ENCODE measurements at places on chromosomes 5 and 9.

DNA sequence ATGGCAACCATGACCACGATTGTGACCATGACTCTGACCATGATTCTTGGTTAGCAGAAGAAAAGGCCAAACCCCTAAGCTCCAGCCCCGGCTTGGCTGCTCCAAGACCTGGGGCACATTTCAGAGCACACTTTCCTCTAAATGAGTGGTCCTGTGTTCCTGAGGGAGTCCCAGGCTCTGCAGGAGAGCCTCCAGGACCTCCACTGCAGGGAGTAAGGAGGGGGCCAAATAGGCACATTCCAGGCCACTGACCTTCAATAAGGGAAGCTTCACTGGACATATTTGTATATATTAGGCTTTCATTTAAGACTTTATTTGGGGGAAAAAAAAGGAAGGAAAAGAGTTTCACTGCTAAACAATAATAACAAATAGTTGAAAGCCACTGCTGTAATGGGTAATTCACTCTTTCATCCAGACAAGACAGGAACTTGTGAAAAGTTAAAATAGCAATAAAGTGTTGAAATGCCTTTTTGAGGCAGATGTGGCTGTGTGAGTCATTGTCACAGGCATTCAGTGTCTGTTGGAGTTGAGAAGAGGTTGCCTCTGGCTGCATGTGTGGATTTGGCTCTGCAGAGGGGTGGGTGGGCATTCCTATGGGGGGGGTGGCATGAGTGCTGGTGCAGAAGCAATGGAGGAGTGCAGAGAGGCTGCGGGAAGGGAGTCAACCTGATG is 63.9 kb upstream of the TGFBR1 start:
- DNase-seq = peak; percentile 70

DNA sequence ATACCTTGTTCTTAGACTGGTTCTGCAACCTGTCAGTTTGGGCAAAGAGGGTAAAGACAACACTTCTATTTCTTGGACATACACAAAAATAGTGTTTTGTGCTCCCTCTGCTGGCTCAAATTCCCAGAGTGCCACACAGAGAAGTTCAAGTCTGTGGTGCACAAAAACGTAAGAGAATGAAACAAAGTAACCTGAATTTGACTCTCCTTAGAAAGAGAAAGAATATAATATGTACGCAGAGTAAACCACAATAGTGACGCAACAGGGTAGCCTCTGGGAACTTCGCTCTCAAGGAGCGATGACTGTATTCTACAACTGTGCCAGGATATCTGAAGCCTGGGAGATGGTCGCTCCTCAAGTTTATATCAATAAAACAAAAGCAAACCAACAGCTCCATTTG is 18.5 kb downstream of the DDX31 start:
- no peak for DNase-seq

DNA sequence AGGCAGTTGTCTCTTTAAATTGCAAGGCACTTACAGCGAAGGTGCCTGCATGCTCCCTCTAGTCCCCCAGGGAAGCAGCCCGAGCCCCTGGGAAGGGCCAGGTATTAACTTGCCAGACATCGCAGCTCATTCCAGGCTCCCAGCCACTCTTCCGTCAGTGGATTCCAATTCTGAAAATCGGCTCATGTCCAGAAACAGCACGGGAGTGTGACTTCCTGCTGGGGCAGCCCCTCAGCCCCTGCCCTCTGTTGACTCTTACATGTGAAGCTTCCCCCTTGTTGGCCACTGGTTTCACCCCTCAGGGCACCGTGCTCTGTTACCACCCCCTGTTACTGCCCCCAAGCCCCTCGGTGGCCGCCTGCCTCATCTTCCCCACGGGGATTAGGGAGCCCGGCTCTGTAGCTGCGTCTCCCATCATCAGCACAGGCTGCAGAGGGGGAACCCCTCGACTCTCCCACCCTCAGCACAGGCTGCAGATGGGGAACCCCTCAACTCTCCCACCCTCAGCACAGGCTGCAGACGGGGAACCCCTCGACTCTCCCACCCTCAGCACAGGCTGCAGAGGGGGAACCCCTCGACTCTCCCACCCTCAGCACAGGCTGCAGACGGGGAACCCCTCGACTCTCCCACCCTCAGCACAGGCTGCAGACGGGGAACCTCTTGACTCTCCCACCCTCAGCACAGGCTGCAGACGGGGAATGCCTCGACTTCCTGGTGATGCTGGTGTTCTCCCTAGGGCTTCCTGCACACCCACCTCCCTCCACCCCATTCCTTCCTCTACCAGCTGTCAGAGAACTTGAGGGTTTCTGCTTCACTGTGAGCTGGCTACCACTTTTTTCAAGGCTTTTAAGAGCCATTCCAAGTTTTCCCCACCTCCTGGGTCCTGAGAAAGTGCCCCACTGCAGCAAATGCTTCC is 11.1 kb upstream of the CACNA1B start:
- DNase-seq = no peak

DNA sequence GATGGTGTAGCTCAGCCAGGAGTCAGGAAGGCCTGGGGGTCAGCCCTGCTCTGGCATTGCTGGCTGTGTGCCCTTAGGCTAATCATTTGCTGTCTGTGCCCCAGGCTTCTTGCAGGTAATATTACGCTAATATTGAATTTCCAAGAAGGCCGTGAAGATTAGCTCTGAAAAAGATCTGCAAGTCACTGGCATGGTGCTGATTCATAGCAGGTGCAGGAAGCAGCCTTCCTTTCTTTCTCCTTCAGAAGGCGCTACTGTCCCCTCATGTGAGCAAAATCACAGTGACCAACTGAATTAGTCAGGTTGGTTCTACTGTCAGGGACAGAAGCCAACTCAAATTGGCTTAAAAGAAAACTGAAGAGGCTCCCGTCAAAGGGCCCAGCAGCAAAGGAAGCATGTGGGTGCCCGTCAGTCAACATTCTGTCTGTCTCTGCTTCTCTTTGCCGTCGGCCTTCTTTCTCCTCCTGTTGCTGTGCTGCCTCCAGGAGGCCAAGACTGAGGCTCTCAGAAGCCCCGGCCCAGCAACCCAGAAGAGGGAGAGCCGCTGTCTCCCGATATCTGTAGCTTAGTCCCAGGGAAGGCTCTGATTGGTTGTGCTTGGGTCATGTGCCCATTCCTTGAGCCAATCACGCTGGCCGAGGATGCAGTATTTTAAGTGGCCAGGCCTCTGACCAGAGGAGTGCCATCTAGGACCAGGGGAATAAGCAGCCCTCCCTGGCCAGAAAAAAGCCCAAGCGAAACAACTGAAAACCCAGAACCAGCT is 67.8 kb upstream of the NEURL1B start:
- no peak for DNase-seq

DNA sequence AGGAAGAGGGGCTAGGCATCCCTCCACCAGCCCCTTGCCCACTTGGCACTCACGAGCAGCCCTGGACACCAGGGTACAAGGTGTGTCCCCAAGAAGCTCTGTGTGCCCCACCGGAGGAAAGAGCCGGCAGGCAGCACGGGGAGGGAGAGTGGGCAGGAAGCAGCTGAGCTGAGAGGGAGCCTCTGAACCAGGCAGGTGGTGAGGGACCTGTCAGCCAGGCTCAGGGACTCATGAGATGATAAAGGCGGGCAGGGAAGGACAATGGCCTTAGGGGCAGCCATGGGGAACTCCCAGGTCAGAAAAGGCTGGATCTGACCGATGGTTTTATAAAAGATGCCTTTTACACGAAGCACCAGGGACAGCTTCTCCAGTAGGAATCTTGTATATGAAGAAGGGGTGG is 112.0 kb downstream of the VAV2 start:
- no peak for DNase-seq

DNA sequence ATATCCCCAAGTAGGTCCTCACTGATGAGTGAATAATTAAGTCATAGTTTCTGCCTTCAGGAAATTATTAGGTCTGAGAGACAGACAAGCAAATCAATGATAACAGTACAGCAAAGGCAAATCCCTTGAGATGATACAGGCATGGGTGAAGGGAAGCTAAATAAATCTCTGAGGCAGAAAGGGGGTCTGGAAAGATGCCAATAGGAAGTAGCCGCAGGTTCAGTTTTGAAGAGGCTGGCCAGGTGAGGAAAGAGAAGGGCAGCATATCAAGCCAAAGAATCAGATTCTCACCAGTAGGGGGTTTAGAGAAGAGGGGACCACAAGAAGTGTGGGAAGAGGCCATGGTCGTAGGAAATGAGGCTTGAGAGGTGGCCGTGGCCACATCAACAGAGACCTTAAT is 85.8 kb downstream of the KIAA1958 start:
- DNase-seq = no peak

DNA sequence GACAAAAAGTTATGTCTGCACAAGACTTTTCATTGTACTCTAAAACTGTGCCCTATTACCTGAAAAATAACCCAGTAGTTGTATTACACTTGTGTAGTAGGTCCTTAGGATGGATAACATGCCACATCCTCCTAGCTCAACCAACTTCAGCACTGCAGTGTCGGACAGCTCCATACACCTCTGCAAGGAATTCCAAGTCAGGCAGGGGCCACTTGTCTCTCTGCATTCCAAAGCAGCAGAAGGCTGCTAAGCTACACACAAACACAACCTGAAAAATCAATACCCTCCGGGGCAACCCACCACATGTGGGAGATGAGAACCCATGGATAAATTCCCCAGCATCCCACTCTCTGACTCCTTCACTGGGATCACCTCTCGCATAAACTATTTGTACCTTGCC is 50.2 kb downstream of the MED10 start:
- DNase-seq = no peak

GRCh38 chr5:88401686-88402085 is 133.0 kb upstream of the TMEM161B start:
- DNase-seq = peak; percentile 38

DNA sequence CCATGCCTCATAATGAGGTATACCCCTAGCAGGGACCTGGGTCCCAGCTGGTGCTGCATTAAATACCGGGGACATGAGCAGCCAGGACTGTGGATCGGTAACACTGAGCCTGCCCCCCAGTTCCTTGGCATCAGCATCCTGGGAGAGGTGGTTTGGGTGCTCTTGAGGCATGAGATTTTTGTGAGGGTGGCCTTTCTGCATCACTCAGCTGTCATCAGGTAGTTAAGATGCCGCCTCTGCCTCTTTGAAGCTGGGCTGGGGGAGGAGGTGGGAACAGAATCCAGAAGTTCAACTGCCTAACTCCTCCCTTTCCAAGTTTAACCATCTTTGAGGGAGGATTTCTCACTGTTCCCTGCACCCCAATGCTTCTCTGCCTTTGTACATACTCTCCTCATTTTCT is 112.7 kb downstream of the PDZD2 start:
- no peak for DNase-seq

- DNase-seq = no peak
These were observed 563.9 kb downstream of the HTR1A start for GRCh38 chr5:63398346-63398745.

DNA sequence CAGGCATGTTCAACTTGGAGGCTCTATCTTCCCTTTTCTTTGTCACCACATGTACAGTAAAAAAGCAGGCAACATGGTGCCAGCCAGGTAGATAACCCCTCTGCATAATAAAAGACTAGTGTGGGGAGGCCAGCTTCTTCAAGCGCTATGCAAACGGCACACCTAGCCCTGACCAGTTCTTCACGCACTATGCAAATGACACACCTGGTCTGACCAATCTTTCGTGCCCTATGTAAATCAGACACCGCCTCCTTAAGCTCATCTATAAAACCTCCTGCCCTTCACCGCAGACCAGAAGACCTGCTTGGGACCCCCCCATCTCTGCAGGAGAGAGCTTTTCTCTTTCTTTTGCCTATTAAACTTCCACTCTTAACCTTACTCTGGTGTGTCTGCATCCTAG is 28.1 kb upstream of the UGCG start:
- DNase-seq = no peak

GRCh38 chr9:6197330-6197729 is 18.3 kb upstream of the IL33 start:
- DNase-seq = peak; percentile 18

DNA sequence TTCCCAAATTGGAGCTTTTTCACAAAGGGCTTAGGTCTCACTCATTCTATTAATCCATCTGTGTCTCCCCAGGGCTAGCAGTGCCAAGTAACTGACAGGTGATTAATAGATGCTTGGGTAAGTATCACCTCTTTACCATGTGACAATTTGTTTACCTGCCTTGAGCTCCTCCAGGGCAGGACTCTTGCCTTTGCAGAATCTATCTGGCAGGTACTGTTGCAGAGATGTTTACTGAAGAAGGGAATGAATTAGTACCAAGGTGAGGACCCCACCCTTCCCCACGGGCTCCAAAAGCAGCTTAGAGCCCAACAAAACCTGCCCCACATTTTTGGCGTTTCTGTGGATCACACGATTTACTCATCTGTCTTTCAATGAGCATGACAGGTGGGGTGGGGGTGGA is 698 bp upstream of the TGFBI start:
- no peak for DNase-seq

GRCh38 chr5:89534331-89534730 is 651.3 kb upstream of the MEF2C start:
- no peak for DNase-seq

- DNase-seq = no peak
These were observed 380.0 kb downstream of the ACTL7B start for GRCh38 chr9:108475813-108476212.

DNA sequence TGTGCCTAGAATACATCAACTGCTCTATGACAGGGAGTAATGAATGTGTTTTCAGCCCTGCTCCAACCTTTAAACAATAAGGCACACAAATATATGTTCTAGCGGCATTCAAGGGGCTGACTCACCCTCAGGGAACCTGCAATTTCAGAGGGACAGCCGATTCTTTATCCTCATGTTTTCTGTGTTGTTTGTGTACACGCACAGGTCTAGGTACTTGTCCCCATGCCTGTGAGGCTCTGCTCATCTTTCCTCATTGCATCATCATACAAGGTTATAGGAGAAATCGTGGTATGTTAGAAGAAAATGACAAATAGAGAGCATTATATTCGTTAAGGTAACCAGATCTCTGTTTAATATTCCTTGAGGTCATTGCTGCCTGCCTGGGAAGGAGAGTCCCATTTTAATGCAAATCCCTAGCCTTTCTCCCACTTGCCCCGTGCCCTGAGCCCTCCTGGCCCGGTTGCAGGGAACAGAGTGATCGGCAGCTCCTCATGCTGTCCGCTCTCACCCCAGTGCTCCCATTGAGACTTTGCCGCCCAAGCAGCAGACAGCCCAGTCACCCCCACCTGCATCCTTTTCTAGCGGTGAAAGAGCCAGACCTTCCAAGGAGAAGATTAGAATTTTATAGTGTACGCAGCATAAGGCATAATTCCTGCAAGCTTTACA is 14.6 kb downstream of the MAP1B start:
- no peak for DNase-seq

GRCh38 chr9:79883073-79883645 is 311.4 kb downstream of the TLE4 start:
- no peak for DNase-seq

Measured in pons (tissue), 1 donor.